ENCODE measurements at places on chromosomes 11 and 22. TPM values are rescaled to one million over a fixed set of nuclear protein-coding genes. Genes with fewer than 3 reads are reported as not detected.

The KRTAP5-1 gene
- not detected for total RNA-seq

The WNT7B gene
- not detected for total RNA-seq

The SYCE3 gene
- 2.2 TPM for total RNA-seq

The RRM1 gene
- 21.4 TPM for total RNA-seq

- H3K36me3 ChIP-seq, result no peaks in the 10 kb centered on the region
- DNase-seq, result no peak
Observed at GRCh38 chr22:22893077-22893805, 5.6 kb downstream of the IGLL5 start.

- no peak overlapping the region for H3K4me3 ChIP-seq
- no peaks in the 10 kb centered on the region for H3K36me3 ChIP-seq
- no peak for DNase-seq
- no peak overlapping the region for H3K27ac ChIP-seq
Observed at GRCh38 chr22:32850591-32851517, 49.3 kb downstream of the TIMP3 start.

Data from liver (tissue), 10 donors.